ENCODE measurements at places on chromosomes 11 and 22. TPM values are rescaled to one million over a fixed set of nuclear protein-coding genes. Genes with fewer than 3 reads are reported as not detected.

The TSPAN4 gene
- total RNA-seq = 114 TPM

The RASGRP2 gene
- total RNA-seq = 2.3 TPM

The HTR3B gene
- not detected for total RNA-seq

The GLYAT gene
- not detected for total RNA-seq

The ANO1 gene
- total RNA-seq = 0.40 TPM

The MYEOV gene
- 14.4 TPM for total RNA-seq

The TECTA gene
- 0.28 TPM for total RNA-seq

DNA sequence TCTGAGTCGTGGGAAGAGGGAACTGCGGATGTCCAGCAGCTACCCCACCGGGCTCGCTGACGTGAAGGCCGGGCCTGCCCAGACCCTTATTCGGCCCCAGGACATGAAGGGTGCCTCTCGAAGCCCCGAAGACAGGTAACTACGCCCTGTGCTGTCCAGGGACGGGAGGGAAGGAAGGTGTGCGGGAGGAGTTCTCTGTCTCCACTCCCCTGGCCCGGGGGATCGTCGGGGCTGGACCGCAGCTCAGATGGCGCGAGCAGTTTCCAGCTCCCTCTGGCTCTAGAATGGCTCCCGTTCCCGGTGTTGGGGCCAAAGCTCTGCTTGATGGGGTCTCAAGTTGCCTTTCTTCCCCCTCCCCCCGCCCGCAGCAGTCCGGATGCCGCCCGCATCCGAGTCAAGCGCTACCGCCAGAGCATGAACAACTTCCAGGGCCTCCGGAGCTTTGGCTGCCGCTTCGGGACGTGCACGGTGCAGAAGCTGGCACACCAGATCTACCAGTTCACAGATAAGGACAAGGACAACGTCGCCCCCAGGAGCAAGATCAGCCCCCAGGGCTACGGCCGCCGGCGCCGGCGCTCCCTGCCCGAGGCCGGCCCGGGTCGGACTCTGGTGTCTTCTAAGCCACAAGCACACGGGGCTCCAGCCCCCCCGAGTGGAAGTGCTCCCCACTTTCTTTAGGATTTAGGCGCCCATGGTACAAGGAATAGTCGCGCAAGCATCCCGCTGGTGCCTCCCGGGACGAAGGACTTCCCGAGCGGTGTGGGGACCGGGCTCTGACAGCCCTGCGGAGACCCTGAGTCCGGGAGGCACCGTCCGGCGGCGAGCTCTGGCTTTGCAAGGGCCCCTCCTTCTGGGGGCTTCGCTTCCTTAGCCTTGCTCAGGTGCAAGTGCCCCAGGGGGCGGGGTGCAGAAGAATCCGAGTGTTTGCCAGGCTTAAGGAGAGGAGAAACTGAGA, 1.4 kb downstream of the ADM start:
- H3K27ac ChIP-seq = peak overlapping the region; percentile 80
- H3K36me3 ChIP-seq = no peaks in the 10 kb centered on the region
- peak; percentile 43 for DNase-seq
- H3K4me1 ChIP-seq = peaks cover 48% of the 10 kb centered on the region
- H3K27me3 ChIP-seq = no peaks in the 10 kb centered on the region

GRCh38 chr11:78586452-78587046, 11.9 kb upstream of the NARS2 start:
- peaks cover 25% of the 10 kb centered on the region for H3K27me3 ChIP-seq
- no peak overlapping the region for H3K4me3 ChIP-seq
- no peaks in the 10 kb centered on the region for H3K36me3 ChIP-seq

- DNase-seq = no peak
- H3K27ac ChIP-seq = no peak overlapping the region
- no peaks in the 10 kb centered on the region for H3K4me1 ChIP-seq
- H3K4me3 ChIP-seq = no peak overlapping the region
Observed at GRCh38 chr11:103875855-103876510, 160.5 kb upstream of the DDI1 start.

DNA sequence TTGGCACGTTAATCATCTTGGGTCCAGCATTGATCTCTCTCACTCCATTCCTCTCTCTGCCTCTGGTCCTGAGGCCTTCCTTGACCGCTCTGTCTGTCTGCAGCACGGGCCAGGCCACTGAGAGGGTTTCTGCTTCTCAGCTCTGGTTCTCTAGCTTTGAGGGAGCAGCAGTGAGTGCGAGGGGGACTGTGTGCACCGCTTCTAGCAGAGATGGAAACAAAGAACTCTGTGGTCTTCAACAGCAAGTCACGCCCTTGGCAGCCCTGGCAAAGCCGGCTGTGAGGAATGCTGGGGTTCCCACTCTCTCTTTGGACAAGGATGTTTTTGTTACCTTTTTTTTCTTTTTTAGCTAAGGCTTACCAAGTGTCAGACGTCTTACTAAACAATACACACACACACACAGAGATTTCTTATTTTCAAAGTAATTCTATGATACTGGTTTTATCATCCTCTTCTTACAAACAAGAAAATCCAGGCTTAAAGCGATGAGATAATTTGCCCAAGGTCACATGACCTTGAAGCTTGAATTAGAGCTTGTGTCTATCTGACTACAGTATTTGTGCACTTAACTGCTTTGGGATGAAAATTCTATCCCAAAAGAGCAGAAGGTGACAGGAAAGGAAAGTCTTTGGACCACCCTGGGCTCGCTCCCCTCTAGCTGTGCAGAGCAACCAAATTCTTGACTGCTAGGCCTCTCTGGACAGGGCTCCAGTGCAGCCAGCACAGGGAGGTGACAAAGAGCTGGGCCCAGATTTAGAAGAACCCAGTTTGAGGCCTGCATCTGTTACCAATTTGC, 293.2 kb downstream of the NTM start:
- H3K27me3 ChIP-seq = peaks cover 2% of the 10 kb centered on the region
- no peak for DNase-seq
- H3K4me1 ChIP-seq = no peaks in the 10 kb centered on the region
- no peak overlapping the region for H3K27ac ChIP-seq

DNA sequence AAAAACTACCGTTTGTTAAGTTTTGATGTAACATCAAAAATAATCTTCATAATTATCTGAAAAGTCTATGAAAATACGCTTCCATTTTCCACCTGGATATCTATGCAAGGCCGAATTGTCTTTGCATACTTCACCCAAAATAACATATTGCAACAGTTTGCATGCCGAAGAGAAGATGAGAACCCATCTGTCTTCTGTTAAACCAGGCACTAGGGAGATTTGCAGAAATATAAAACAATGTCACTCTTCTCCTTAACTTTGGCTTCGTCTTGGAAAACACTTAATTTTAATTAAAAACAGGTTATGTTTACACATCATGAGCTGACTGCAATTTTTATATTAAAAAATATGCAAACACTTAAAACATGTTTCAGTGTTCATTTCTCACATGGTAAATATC, 1325.8 kb downstream of the TBC1D22A start:
- no peak overlapping the region for H3K4me3 ChIP-seq
- no peaks in the 10 kb centered on the region for H3K27me3 ChIP-seq
- no peaks in the 10 kb centered on the region for H3K36me3 ChIP-seq
- no peaks in the 10 kb centered on the region for H3K4me1 ChIP-seq
- DNase-seq = no peak

DNA sequence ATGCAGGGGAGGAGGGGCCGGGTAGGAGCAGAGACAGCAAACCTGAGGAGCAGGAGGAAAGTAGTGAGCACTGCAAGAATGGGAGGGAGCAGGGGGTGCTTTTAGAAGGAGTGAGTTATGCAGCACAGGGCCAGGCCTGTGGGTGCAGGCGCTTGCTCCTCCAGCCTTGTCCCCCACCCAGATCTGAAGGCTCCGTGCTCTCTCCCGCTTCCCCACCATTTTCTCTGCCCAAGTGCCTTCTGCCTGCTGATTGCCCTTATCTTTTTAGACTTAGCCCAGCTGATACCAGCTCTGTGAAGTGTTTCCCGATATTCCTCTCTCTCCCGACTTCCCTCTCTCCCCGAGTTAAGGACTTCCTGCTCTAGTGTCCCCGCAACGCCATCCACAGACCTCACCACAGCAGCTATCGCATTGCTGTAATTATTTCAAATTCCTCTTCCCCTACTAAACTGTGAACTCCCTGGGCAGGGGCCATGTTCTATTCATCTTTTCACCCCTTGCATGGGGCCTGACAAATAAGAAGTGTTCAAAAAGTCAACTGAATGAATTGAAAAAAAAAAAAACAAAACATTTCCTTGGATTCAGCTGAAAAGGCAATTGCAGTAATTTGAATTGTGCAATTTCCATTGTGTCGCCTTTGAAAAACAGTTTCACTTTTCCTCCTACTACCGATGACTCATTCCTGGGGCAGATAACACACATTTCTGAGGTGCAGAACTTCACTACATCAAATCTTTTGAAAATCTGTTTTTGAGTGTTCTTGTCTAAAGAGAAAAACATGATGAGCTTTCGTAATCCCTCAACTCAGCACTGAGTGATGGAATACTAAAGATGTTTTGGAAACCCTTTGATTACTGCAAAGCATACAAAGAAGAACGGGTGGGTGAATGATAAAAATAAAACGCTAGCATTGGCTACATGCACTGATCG, 69.7 kb upstream of the BMAL1 start:
- peak; percentile 84 for DNase-seq
- H3K27ac ChIP-seq = peak overlapping the region; percentile 81
- H3K4me1 ChIP-seq = peaks cover 26% of the 10 kb centered on the region
- H3K27me3 ChIP-seq = no peaks in the 10 kb centered on the region

GRCh38 chr22:44684506-44685383, 17.3 kb upstream of the PRR5 start:
- peaks cover 7% of the 10 kb centered on the region for H3K4me1 ChIP-seq
- H3K36me3 ChIP-seq = no peaks in the 10 kb centered on the region

- no peak overlapping the region for H3K4me3 ChIP-seq
- no peak overlapping the region for H3K27ac ChIP-seq
- H3K36me3 ChIP-seq = peaks cover 54% of the 10 kb centered on the region
- no peaks in the 10 kb centered on the region for H3K27me3 ChIP-seq
- no peak for DNase-seq
Observed at GRCh38 chr22:39312410-39312809, 7.0 kb downstream of the RPL3 start.

DNA sequence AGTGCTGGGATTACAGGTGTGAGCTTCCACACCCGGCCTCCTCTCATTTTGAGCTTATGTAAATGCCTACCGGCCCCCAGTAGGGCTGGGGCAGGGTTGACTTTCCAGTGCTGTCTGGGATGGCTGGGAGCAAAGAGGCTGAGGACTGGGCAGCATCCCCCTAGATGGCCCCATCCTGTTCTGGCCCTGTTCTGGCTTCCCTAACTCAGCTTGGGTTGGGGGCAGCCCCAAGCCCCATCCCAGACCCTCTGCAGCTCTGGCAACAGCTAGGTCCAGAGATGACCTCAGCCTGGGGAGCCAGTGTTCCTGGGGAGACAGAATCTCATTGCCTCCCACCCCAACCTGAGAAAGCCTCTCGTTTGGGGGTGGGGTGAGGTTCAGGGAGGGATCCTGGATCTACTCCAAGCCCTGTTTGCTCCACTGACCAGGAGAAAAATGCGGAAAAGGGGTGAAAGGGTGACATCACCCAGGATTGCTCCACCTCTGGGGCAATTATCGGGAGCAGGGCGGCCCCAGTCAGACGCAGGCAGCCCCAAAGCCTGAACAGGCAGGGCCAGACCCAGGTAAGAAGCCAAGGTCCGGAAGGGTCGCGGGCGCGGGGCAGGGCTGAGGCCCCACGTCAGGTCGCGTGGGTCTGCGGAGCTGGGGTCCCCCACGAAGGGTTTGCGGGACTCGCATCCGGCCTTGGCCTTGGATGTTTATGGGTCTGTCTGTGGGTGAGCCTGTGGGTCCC, at the start of gene PNPLA2:
Gene PNPLA2 (plus strand): TSS at position 519 of the 733 bp plus-strand sequence. CDS start 805 bp downstream, outside the sequence.
- peak within 1 kb of the TSS; percentile 89 for H3K27ac ChIP-seq
- peaks cover 20% of the 10 kb centered on the region for H3K4me1 ChIP-seq
- H3K4me3 ChIP-seq = peak within 1 kb of the TSS; percentile 79

DNA sequence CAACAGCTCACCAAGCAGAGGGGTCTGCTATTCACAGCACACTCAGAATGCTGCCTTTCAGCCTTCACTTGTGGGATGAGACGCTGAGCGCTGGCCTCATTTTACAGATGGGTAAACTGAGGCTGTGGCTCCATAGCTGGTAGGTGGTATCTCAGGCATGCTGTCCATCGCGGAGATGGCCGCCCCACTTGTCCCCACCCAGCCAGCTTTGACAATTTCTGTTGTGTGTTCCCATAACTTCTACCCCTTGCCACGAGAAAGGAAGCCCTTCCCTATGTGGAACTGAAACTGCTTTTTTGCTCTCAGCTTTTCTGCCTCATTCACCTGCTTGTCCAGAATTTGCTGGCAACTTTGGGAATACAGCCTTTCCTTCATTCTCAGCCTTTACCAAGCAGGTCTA, 36.1 kb upstream of the NNMT start:
- H3K4me3 ChIP-seq = no peak overlapping the region
- H3K27me3 ChIP-seq = peaks cover 11% of the 10 kb centered on the region
- no peak overlapping the region for H3K27ac ChIP-seq

- no peaks in the 10 kb centered on the region for H3K27me3 ChIP-seq
- DNase-seq = no peak
- H3K27ac ChIP-seq = no peak overlapping the region
- no peaks in the 10 kb centered on the region for H3K4me1 ChIP-seq
- H3K36me3 ChIP-seq = no peaks in the 10 kb centered on the region
Observed at GRCh38 chr11:70740488-70740851, 342.1 kb downstream of the CTTN start.

DNA sequence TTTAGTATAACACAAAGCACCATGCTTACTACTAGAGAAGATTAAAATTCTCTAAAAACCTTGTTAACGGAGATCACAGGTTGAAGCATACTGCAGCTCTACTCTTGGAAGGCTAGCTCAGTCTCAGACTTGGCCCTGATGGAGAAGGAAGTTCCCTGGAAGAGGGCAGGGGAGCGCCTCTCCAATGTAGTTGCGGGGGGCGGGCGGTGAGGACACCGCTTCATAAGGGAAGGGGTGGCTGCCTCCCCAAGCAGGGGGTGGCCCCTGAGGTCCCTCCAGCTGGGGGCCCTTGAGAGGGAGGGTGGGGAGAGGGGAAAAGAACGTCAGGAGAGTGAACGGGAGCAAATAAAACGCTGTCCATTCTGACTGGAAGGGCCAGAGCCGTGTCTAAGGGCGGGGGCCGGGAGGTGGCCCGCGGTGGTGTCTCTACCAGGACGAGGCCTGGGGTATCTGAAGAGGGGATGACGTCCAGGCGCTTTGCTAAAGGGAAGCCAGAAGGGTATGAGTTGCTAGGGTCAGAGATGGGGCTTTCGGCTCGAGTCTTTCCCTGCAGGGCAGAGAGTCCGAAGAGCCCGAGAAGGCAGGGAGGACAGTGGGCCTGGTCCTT, 553 bp upstream of the USP47 start:
- H3K4me3 ChIP-seq = peak overlapping the region; percentile 81
- no peak for DNase-seq
- H3K27ac ChIP-seq = peak overlapping the region; percentile 95
- peaks cover 22% of the 10 kb centered on the region for H3K4me1 ChIP-seq

- H3K36me3 ChIP-seq = no peaks in the 10 kb centered on the region
- no peak for DNase-seq
- no peaks in the 10 kb centered on the region for H3K27me3 ChIP-seq
- H3K4me3 ChIP-seq = no peak overlapping the region
Observed at GRCh38 chr11:46290011-46290410, 12.5 kb downstream of the CREB3L1 start.

Measured in endothelial cell of umbilical vein (primary cell).